ENCODE measurements at places on chromosomes 16 and 17.
A peak's percentile ranks its signal among the peaks of the same experiment; 100 is the strongest.

GRCh38 chr17:14818469-14818868 is 446.7 kb downstream of the PMP22 start:
- DNase-seq, result peak; percentile 49

DNA sequence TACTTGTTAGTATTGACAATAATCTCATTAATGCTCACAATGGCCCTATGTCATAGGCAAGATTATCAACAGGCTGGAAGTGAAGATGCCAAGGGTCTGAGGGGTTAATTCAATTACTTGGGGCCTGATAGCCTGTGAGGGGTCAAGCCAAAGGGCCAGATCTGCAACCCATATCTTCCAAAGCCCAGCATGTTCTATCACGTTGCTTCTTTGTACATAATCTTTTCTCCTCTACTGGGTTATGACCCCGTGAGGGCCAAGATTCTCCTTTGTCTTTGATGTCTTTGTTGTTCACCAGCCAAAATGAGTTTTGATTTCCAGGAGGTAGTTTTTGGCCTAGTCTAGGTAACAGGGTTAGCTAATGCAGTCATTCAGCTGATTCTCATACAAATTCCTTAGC is 347.2 kb downstream of the UTP18 start:
- DNase-seq, result no peak

GRCh38 chr17:71980171-71980570 is 140.6 kb upstream of the SOX9 start:
- DNase-seq, result peak; percentile 65

DNA sequence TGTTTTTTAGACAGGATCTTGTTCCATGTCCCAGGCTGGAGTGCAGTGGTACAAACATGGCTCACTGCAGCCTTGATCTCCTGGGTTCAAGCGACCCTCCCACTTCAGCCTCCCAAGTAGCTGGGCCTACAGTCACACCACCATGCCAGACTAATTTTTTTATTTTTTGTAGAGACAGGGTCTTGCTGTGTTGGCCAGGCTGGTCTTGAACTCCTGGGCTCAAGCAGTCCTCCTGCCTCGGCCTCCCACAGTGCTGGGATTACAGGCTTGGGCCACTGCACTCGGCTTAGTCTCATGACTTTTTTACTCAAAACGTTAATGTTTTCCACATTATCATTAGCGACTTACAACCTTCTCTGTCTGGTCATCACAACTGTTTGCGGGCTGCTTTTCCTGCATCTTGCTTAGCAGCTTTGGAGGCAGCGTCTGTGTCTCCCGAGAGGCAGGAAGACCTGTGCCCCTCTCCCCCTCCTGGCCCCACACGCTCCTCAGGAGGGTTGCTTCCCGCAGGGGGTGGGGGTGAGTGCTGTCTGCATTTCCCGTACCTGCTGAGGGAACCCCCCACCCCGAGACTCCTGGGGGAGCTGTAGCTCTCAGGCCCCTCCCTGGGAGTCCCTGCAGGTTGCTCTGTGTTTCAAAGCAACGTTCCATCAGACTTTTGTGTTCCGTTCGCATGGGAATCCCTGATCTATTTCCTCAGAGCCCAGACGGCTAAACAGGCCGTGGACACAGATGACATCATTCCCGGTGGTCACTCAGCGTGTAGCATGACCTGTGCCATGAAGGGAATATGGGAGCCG is 52.6 kb downstream of the PGS1 start:
- no peak for DNase-seq

DNA sequence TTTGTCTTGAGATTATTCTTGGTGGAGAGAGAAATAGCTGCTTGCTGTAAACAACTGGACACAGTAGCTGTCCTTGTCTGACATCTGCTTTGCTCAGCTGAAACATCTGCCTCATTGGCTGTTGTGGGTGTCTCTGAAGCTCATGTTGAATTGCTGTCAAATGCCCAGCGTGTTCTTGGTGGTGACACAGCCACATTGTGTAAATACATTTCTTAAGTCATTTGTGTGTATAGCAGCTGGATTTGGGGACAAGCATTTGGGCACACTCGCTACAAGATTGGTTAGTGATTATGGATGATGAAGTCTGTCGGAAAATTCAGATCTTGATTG is 5.3 kb downstream of the FAM234A start:
- DNase-seq, result peak; percentile 2

DNA sequence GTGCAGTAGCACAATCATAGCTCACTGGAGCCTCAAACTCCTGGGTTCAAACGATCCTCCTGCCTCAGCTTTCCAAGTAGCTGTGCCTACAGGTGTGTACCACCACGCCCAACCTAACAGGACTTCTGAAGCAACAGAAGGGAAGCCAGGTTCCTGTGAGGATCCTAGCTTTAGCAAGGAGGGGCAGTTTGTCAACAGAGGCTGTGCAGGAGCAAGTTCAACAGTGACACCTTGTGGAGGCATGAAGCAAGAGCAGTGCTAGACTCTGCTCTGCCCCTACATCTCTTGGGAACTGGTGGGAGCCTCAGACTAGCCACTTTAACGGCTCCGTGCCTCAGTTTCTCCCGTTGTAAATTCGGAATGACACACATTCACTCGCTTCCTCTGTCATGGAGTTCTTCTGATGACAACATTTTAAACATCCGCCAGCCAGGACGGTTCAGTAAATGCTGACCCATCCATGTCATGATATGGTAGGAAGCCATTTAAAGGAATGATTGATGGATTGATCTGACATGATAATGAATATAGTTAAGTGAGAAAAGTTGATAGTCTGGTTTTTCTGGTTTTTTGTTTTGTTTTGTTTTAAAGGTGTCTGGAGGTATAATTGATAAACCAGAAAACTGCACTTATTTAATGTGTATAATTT is 218.7 kb downstream of the MRTFB start:
- DNase-seq, result peak; percentile 36

All from EH (cell line).